ENCODE measurements at places on chromosomes 7 and 10.

DNA sequence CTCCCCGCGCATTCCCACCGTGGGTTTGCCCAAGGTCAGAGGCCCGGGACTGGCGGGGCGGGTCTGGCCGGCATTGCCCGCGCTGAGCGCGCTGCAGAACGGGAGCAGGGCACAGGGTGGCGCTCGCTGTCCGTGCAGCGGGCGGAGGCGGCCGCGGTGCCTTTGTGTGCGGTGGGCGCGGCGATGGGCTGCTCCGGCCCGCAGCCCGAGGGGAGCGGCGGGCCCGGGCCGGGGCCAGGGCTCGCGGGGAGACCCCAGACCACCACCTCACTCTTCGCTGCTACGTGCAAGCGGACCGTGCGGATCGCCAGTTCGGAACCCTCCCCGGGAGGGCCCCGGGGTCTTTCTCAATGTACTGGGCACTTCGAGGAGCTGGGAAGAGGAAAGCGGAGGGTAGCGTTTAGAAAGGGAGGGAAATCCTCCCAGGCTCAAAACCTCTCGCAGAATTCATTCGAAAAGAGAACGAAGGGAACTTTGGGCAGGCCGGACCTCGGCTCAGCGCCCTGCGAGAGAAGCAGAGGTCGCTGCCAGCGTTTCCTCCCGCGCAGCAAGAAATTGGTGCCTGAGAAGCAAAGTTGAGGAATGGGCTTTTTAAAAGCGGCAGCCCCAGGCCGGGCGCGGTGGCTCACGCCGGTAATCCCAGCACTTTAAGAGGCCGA is 8.5 kb downstream of the SP8 start:
- no peak for DNase-seq

GRCh38 chr10:96910488-96911395 is 78.6 kb downstream of the LCOR start:
- peak; percentile 62 for DNase-seq

DNA sequence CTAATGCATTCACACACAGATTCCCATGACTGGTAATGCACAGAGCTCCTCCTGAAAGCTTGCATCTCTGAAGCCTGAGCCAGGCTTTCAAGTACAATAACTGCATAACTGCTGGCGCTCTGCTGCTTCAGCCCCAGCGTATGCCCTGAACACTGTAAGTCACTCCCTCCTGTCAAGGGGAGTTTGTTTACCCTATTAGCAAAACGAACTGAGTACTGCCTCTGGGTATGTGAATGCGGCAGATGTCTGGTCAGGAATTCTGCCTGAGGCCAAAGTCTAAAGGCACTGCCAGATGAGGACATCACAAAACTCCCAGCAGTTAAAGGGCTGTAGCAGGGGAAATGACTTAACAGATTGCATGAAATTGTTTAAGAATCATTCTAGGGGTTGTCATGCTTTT is 97.7 kb downstream of the NRCAM start:
- no peak for DNase-seq

DNA sequence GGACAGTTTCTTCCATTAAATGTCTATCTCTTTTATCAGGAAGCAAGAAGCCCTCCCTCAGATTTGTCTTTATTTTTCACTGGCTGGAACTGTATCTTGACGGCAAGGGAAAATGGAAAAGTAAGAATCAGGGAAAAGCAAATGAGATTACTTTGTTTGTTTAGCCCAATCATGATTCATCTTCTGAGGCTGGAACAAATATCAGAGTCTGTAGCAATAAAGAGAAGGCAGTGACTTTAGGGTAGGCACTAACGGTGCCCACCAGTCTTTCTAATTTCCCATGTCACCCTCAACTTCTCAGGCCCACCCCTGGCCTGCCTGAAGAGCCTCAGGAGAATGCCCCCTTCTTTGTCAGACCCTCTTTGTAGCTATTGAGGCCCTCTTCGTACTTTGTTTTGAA is 36.3 kb upstream of the GOLGA7B start:
- DNase-seq = no peak

GRCh38 chr10:24603333-24603732 is 120.4 kb downstream of the ARHGAP21 start:
- no peak for DNase-seq

GRCh38 chr7:14805105-14805719 is 97.3 kb downstream of the DGKB start:
- DNase-seq = no peak

DNA sequence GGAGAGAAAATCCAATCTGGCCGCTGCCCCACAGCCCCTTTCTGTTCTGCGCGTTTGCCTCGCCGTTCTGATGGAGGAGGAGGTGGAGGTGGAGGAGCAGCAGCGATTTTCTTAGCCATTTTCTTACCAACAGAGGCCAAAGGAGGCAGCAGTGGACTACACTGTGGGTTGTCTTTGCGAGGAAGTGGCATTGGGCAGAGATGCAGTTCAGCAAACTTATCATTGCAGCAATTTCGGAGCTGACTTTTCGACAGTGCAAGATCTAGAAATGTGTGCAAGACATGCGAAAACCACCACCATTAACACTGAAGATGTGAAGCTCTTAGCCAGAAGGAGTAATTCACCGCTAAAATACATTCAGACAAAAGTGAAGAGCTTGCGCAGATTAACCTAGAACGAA is 1.9 kb upstream of the ARL4A start:
- DNase-seq = peak; percentile 56

GRCh38 chr7:148909568-148909967 is 25.5 kb upstream of the EZH2 start:
- DNase-seq = no peak

GRCh38 chr10:86535132-86535882 is 13.7 kb upstream of the WAPL start:
- DNase-seq = no peak

DNA sequence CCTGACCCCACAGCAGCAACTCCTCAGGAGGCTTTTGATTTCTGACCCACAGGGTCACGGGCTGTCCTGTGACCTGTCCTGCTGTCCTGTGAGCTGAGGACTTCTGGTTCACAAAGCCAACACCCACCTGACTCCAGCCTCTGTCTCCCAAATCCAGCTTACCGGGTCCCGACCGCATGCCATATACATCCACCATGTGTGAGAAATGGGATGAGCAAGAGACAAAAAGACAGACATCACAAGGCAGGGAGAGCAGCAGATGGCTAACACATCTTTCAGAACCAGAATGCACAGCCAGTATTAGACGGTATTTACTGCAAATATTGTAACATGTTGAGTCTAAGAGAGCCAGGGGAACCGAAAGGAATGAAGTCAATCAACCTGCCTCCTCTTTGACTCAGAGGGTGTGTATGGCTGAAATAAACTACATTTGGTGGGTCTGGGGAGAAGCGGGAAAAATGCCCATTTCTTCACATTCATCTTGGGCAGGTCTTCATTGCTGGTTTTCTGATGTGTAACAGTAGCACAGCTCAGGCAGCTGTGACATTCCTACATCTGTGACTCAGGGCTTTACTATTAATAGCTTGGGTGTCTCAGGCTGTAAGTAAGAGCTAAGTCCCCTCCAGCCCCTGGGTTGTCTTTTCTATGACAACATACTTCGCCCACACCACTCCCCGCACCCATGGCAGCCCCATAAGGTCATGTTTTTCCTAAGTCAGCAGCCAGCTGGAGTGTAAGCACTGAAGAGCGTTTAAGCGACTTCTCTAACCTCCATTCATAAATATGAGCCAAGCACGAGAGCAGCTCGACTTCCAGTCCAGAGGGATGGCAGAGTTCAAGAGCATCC is 25.0 kb downstream of the ABLIM1 start:
- DNase-seq = peak; percentile 25

GRCh38 chr10:76306856-76307255 is 875.4 kb downstream of the LRMDA start:
- no peak for DNase-seq

DNA sequence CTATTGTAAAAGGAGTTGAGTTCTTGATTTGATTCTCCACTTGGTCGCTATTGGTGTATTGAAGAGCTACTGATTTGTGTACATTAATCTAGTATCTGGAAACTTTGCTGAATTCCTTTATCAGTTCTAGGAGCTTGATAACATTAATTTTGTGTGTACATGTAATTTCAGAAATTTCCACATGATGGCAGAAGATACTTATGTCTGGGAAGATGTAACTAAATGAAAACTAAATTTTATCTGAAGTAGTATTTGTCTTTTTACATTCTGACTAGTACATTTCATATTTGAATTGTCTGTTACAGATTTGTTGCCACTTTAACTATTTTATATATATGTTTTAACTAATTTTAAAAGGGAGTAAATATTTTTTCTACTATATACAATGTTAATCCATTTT is 27.6 kb downstream of the SDHAF3 start:
- DNase-seq = peak; percentile 69

GRCh38 chr7:96778263-96778662 is 68.6 kb upstream of the SEM1 start:
- DNase-seq = no peak

GRCh38 chr10:13956826-13957225 is 370.1 kb downstream of the PRPF18 start:
- DNase-seq = peak; percentile 46

DNA sequence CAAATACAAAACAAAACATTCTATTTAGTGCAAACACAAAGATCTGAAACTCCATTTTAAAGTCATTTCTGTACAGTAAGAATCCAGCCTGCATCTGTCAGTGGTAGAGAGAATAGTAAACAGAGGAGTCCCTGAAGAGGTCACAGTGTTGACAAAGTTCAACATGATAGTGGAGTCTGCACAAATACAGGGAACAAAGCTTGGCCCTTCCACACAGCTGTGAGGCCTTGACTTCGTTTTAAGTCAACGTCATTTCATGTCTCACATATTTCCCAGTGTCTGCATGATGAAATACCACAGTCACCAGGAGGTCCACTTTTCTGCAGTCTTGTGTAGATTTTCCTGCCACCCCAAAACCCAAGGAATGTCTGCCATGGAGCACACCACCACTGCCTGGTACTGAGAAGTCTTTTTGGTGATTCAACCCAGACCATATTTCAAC is 33.0 kb downstream of the CYP26A1 start:
- DNase-seq = no peak

- no peak for DNase-seq
Measured at GRCh38 chr10:9016930-9017329, 962.4 kb downstream of the GATA3 start.

GRCh38 chr10:16116404-16117304 is 256.3 kb upstream of the MINDY3 start:
- peak; percentile 26 for DNase-seq

GRCh38 chr10:54203401-54203800 is 597.6 kb downstream of the PCDH15 start:
- DNase-seq = no peak

- no peak for DNase-seq
Measured at GRCh38 chr10:124539935-124540641, 78.5 kb downstream of the LHPP start.

- peak; percentile 42 for DNase-seq
Measured at GRCh38 chr10:109411917-109412316, 511.4 kb downstream of the XPNPEP1 start.

DNA sequence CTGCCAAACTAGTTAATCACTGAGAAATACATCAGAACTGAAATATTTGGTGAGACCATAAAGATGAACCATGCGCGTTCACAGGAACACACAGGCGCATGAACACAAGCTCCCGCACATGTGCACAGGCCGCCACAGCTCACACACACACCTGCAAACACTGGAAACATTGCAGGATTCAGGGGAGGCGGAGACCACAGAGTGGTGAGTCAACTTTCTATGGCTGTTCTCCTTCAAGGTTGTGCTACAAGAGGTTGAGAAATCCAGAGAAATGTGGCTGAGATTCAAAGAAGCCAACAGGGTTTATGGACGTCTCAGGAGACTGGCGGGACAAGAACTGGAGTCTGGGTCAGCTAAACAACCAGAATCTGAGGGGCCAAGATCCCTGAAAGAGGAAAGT is 17.8 kb downstream of the ESYT2 start:
- no peak for DNase-seq

GRCh38 chr10:97904018-97904381 is 54.4 kb downstream of the GOLGA7B start:
- DNase-seq = no peak

GRCh38 chr7:100372694-100373093 is 593 bp upstream of the PILRA start:
- DNase-seq = no peak

- no peak for DNase-seq
Measured at GRCh38 chr7:81264116-81264515, 345.3 kb upstream of the SEMA3C start.

DNA sequence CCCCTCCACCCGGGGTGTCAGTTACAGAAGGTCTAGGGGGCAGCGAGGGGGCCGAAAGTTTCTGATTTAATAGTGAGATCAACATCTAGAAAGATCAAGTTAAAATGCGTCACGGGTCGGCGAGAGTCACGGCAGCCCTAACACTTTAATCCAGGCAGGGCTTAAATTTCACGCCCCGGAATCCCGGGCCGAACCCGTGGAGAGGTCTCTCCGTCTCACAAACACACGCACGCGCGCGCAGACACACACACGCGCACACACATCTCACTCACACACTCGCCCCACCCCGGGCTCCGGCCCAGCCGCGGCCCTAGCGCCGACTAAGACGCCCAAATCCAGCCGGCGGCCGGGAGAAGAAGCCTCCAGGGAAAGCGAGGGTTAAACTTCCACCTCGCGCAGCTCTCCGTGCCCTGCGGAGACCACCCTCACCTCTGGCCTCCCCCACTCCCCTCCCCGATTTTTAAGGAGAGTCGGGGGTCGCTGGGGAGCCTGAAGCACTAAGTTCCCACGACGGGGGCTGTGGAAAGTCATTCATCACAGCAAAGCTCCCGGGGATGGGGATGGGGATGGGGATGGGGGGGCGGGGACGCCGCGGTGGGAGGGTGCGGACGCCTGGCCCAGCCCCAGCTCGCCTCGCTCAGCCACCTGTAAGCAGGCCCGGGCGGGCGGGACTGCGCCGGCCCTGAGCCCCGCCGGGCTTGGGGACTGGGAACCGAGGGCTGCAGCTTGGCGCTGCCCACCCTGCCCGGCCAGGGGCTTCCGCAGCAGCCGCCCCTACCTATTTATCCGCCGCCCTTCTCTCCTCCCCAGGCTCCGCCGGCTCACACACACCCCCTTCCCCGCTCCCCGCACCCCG is 1.6 kb downstream of the PDGFA start:
- peak; percentile 60 for DNase-seq

DNA sequence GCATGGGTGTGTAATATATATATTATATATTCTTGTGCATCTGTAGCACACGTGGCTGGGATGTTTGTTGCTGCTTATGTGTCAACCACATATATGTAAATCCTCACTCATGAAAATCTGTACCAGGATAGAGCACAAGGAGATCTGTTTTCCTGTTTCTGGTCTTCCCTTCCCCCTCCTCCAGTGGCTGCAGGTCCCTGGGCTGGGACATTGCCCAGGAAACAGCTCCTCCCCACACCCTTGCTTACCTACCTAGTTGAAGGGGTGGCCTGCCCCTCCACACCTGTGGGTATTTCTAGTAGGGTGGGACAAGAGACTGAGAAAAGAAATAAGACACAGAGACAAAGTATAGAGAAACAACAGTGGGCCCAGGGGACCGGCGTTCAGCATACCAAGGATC is 2.2 kb downstream of the SFXN3 start:
- no peak for DNase-seq

Measured in pons (tissue), 1 donor.